GM23248 (cell line): ENCODE measurements at places on chromosomes 12 and 14. TPM values are rescaled to one million over a fixed set of nuclear protein-coding genes. Genes with fewer than 3 reads are reported as not detected.

DNA sequence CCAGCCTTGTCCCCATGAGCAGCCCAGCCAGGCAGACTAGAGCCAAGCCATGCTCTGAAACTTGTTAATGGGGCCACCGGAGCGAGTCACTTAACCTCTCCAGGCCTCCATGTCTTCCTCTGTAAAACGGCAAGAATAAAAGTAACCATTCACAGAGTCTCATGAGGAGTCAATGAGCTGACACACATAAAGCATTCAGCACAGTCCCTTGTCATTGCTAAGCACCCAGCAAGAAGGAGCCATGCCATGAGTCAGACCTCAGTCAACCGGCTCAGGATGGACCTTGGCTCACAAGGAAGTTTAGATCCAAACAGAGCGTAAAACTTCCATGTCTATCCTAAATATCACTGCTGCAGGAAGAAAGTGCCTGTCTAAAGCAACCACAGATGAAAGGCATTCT is 10.6 kb downstream of the FICD start:
- DNase-seq, result peak; percentile 89

- no peak for DNase-seq
Observed at GRCh38 chr12:44246482-44247105, 410.7 kb downstream of the TMEM117 start.

KRT85 gene
- total RNA-seq, result not detected in 2 replicates

GRCh38 chr12:52316701-52317100 is 4.5 kb downstream of the KRT83 start:
- no peak for DNase-seq

KRT3 gene
- total RNA-seq, result not detected in 2 replicates

DNA sequence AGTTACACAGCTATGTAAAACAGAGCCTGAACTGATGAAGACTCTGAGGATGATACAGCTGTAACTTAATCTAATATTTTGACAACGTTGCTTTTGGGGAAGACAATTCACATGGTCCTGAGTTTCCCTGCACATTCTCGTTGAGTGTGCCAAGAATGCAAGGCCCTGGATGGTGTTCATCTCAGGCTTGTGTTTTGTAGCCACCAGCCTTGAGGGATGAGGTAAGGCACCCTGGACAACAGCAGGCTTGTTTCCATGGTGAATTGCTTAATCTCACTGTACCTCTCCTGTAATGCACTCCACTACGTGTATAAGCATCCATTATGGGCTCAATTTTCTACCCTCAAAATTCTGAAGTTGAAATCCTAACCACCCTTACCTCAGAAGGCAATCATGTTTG is 2.1 kb downstream of the CATSPERB start:
- peak; percentile 57 for DNase-seq

- no peak for DNase-seq
Observed at GRCh38 chr12:65432651-65433050, 154.2 kb downstream of the MSRB3 start.

- no peak for DNase-seq
Observed at GRCh38 chr12:130334937-130335336, 2.8 kb upstream of the PIWIL1 start.

WSCD2 gene
- total RNA-seq, result not detected in 2 replicates

DNA sequence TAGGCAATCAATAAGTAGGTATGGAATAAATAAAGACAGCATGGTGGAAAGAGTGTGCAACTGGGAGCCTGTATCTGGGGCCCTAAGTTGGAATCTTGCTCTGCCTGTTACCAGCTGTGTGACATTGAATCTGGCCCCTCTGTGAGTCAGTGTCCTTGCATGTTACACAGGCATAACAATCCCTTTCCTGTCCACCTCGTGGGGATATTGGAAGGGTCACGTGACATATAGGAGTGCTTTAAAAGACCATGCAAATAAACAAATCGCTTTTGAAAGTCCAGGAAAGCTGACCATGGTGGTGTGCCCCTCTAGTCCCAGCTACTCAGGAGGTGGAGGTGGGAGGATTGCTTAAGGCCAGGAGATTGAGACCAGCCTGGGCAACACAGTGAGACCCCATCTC is 51.1 kb upstream of the VRK1 start:
- no peak for DNase-seq

GRCh38 chr14:92529903-92530302 is 16.3 kb downstream of the RIN3 start:
- DNase-seq, result no peak

TAS2R30 gene
- 0.13 and 0.32 TPM in 2 replicates for total RNA-seq

DNA sequence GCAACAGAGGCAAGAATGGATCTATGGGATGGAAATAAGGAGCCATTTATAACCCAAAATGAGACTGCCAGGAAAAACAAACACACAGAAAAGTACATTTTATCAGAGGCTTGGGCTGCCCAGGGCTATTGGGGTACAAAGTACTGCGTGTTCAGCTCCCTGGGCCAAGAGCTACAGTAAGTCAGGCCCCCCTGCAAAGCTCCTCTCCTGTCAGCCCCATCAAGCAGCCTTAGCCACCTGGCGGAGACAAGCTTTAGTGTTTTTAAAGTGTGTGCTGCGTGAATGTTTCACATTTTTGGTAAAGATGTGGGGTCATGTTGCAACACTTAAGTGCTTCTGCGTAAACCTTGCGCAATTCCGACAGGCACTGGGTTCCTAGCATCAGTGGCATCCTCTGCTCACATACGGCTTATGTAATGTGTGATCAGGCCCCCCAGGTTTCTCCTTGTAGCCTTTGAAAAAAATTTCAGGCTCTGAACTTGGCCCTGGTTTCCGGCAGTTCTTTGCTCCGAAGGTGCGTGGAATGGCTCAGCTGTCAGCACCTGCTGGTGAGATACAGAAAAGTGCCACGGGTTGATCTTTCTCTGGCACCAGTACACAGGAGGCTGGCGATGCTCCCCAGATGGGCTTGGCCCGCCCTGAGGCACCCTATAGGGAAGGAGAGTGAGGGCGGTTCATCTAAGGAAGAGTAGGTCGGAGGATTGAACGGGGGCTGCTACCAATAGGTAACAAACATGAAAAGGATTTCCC is 198.7 kb upstream of the EEA1 start:
- peak; percentile 24 for DNase-seq

ACSS3 gene
- 1.9 and 3.2 TPM in 2 replicates for total RNA-seq

- peak; percentile 20 for DNase-seq
Observed at GRCh38 chr12:19208456-19208855, 78.9 kb downstream of the PLEKHA5 start.

GRCh38 chr14:83151571-83151970 is 1617.9 kb upstream of the SEL1L start:
- no peak for DNase-seq

DNA sequence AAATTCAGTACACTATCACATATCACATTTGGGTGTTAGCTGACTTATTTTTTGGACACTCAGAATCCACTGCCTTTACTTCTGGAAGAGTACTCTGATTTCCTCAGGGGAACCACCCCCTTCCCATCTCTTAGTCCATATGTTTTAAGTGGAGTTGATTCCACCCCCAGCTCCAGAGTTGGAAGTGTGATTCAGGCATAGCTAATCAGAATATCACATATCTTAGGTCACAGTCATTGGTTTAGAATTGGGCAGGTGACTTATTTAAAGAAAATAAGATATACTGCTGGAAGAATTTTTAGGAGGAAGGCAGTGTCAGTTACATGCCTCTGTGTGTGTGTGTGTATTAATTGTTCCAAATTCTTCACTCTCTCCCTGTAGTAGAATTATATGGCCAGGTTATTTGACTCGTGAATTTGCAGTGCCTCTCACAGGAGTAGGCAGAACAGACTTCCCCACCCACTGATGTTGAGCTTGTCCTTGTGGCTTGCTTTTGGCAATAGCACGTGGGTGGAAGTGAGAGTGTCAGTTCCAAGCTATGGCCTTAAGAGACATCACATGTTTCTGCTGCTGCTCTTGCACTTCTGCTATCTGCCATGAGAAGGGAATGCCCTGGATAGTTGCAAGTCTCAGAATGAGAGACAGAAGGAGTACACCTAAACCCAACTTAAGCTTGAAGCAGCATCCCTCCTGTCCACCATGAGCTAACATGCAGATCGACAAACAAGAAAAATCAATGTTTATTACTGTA is 6.4 kb upstream of the GAS2L3 start:
- peak; percentile 50 for DNase-seq

PTPN6 gene
- total RNA-seq, result not detected in 2 replicates

ADCY4 gene
- 0.22 and 0.38 TPM in 2 replicates for total RNA-seq

- no peak for DNase-seq
Observed at GRCh38 chr12:131694116-131694838, 16.6 kb upstream of the SFSWAP start.

- DNase-seq, result no peak
Observed at GRCh38 chr12:40587421-40587820, 104.8 kb upstream of the CNTN1 start.

- DNase-seq, result no peak
Observed at GRCh38 chr12:7485095-7485494, 18.5 kb downstream of the CD163 start.

DNA sequence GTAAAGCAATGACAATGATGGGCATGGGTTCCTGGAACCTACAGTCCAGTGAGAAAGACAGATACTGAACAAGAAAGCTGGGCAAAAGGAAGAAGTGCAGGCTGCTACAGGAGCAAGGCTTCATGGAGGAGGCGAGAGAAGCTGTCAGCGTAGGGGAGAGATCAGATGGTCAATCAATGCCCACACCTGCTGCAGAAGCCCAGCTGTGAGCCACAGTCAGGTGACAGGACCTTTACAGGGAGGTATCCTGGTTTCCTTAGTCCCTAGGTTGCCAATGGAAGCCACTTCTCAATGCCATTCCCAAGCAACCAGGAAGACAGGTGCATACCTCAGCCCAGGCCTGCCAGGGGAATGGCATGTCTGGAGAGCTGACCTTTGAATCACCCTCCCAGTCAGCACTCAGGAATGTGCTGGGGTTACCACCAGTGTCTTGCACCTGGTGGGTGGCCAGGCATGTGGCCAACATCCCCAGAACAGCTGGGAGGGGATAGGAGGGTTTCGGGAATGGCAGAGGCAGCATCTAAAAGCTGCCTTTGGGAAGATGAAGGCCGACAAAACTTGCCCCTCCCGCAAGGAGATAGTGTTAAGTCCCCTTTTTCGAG is 170.3 kb downstream of the TTC7B start:
- no peak for DNase-seq

DNA sequence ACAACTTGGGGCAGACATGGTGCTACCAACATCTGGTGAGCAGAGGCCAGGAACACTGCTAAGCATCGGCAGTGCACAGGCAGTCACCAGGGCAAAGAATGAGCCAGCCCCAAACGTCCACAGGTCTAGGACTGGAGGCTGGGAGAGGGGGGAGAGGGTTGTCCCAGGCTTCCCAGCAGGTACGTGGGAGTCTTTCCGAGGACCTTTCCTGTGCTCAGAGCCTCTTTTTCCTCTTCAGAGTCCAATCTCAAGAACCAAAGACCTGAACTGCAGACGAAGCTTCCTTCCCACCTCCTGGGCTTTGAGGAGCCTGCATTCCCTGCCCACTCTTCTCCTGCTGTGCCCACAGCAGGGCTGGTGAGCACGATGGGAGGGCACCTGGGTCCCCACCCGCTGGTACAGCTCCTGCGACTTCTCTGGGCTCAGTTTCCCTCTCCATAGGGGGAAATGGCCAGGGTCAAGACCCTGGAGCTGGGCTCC is 48.7 kb downstream of the DLK1 start:
- DNase-seq, result no peak

- DNase-seq, result no peak
Observed at GRCh38 chr14:95695051-95695450, 8.8 kb downstream of the TCL1B start.

MRPL42 gene
- 69.2 and 75.0 TPM in 2 replicates for total RNA-seq

CCDC177 gene
- not detected in 2 replicates for total RNA-seq

DNA sequence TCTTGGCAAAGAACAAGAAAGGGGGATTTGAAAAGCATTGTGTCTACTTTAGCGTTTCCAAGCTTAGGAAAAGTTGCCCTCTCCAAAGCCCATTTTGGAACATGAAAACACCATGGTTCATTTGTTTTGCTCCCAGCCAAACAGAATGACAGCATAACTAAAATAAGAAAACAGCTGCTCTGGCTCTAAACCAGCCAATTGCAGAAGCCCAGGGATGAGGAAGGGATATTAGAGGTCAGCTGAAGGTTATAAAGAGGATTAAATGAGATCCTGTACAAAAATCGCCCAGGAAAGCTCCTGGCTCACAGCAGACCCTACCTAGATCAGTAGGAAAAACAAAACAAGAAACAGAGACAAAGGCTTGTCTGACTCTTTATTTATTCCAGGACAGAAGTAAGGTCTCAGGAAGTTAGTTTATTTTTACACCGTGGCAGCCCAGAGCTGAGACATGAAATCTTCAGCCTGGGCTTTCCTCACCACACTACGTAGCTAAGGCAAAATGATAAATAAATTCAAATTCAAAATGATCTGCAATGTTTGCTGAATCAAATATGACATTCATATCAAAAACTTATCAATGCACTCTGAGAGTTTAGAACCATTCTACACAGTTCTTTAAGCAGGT is 25.9 kb downstream of the SPX start:
- DNase-seq, result no peak

SLC17A8 gene
- total RNA-seq, result not detected in 2 replicates

DNA sequence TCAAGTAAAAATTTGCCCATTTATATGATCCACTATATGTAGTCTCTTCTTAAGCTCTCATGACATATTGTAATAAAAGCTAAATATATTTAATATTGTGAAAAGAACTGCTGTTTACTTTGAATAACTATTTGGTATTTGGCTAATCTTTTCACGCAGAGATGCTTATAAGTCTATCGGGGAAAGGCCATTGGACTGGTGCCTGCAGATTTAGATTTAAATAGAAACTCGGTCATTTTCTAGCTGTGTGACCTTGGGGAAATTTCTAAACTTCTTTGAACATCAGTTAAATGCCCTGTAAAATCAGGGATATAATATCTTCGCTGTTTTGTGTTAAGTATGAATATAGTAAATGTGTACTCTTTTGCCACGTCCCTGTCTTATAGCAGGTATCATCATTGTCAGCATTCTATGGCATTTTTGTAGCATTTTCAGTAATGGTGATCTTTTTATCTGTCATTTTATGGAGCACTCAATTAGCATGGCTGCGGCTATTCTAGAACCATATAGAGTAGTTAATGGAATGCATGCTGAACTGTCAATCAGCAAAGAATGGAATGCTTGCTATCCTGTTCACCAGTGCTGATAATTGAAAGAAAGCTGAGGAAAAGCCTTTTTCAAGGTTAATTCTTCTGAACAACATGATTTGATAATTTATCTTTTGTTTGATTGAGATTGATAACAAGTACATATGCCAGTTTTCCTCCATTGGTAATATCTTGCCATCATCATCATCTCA is 181.2 kb downstream of the TMTC2 start:
- DNase-seq, result no peak

DNA sequence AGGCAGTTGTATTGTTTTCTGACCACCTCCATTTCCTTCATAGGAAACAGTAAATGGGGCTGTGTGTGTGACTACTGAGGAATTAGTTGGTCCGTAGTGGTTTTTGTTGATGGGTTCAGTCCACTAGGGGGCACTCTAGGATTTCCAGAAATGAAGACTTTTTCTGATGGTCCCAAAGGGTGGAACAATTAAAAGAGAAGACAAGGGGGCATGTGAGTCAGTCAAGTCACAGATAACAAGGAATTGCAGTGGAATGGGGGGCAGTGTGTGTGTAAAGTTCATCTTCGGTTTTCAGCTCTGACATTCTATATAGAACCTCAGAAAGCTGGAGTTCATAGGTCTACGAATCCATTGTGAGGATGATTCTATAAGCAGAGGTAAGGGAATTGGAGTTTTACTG is 186.6 kb upstream of the OR4E1 start:
- DNase-seq, result peak; percentile 8

CYP46A1 gene
- 0.13 and 0.22 TPM in 2 replicates for total RNA-seq

KRT77 gene
- total RNA-seq, result not detected in 2 replicates

- peak; percentile 67 for DNase-seq
Observed at GRCh38 chr14:101077481-101078074, 174.1 kb upstream of the RTL1 start.

CMA1 gene
- not detected in 2 replicates for total RNA-seq

TTC5 gene
- 11.7 and 18.5 TPM in 2 replicates for total RNA-seq

GRCh38 chr12:52195065-52195730 is 3.4 kb upstream of the KRT80 start:
- no peak for DNase-seq
